Thoracic aorta (tissue), 2 donors: ENCODE measurements at places on chromosomes 12 and 14. TPM values are rescaled to one million over a fixed set of nuclear protein-coding genes. Genes with fewer than 3 reads are reported as not detected.

Gene RDH5
- total RNA-seq, result 24.4 TPM

Gene STON2
- total RNA-seq, result 8.1 TPM

Gene TMBIM4
- total RNA-seq, result 161 TPM

Gene MMP17
- total RNA-seq, result 12.1 TPM

Gene HHIPL1
- total RNA-seq, result 2.1 TPM

Gene IGF1
- 37.9 TPM for total RNA-seq

Gene RAB15
- 3.2 TPM for total RNA-seq

Gene C12orf43
- total RNA-seq, result 12.3 TPM

Gene ACVRL1
- total RNA-seq, result 81.4 TPM

DNA sequence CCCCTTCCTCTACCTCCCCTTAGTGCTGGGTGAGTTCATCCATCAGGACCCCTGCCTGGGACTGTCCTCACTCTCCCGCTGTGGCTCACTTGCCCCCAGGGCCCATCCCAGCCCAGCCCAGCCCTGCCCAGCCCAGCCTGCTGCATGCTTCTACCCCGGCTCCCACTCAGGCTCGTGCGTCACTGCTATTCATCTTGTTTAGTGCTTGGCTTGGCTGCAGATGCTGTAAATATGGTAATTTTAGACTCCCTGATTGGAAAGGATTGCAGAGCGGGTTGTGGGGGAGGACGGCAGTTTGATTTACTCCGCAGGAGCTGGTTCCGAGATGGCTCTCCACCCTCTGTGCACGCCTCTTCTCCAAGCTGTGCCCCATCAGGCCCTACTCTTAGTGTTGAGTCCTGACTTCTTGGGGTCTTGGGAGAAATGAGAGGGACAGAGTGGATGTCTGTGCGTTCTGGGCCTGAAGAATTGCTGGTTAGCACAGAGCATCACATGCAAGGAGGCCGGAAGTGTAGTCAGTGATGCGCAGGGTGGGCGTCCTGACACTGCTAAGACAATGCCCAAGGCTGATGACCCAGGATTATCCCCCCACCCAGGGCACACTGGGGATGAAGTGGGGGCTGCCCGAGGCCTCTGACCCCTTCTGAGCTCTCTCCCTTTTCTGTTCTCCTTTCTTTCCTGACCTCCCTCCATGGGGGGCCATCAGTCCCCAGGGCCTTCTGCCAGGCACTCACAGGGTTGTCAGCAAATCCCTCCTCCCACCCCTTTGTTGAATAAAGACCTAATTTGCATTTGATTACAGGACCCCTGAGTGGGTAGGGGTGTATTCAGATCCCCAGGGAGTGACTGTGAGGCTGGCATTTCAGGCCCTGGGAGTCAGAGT, 244.4 kb downstream of the ZFP36L1 start:
- peak; percentile 88 for DNase-seq

DNA sequence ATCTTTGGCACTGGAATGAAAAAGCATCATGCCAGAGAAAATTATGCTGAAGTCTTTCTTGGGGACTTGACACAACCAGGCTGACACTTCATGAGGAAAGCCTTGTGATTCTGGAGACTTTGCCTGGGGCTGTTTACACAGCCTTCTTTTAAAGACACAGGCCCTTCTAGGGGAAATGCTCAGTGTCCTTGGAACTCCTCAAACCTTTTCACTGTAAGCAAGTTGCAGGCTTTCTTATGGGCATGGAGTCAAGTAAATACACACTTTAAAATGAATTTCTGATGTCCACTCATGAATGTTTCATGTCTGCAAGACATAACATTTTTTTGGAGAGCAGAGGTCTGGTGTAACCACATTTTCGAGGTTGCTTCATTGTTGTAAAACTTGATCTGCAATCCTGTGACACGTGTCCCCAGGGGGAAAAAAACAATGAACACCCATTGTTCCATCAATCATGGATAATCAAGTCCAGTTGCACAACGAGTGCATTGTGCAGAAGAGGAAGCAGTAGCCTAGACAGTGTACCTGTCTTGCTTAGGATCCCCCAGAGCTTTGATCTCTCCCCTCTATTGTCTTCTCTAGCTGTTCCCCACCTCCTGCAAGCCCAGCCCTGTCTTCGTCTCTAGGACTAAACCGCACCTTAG, 155.1 kb upstream of the PRICKLE1 start:
- no peak for DNase-seq

- no peak for DNase-seq
Measured at GRCh38 chr14:25381498-25381897, 331.6 kb upstream of the STXBP6 start.

DNA sequence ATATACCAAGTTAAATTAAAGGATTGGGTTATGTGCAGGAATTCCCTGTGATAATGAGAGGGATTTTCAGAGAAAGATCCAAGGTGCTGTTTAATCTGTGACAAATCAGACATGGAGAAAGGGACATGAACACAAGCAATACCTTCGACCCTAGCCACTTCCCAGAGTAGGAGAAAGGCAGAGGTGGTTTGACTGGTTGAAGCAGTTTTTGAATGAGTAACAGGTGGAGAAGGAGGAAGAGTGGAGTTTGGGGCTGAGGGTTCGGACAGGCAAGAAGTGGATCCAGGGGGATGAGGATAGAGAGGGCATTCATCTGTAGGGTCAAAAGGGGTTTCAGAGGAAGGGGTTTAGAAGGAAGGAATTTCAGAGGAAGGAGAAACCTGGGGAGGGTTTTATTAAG, 27.4 kb upstream of the A2M start:
- DNase-seq, result no peak

DNA sequence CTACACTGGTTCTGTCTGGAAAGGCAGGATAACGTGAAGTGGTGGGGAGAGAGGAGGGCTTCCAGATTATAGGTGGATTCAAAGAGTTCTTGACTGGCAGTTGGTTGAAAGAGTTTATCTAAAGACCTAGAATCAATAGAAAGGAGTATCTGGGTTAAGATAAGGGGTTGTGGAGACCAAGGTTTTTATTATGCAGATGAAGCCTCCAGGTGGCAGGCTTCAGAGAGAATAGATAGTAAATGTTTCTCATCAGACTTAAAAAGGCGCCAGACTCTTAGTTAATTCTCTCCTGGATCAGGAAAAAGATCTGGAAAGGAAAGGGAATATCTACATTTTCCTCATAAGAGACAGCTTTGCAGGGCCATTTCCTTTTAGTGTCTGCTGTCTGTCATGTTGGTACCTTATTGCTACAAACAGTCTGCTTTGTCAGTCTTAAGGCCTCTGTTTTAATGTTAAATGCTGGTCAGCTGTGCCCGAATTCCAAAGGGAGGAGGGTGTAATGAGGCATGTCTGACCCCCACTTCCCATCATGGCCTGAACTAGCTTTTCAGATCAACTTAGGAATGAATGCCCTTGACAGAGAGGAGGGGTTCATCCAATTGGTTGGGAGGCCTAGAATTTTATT, 401.3 kb downstream of the FUT8 start:
- no peak for DNase-seq

GRCh38 chr12:47032644-47033043, 46.8 kb upstream of the PCED1B start:
- DNase-seq, result no peak

DNA sequence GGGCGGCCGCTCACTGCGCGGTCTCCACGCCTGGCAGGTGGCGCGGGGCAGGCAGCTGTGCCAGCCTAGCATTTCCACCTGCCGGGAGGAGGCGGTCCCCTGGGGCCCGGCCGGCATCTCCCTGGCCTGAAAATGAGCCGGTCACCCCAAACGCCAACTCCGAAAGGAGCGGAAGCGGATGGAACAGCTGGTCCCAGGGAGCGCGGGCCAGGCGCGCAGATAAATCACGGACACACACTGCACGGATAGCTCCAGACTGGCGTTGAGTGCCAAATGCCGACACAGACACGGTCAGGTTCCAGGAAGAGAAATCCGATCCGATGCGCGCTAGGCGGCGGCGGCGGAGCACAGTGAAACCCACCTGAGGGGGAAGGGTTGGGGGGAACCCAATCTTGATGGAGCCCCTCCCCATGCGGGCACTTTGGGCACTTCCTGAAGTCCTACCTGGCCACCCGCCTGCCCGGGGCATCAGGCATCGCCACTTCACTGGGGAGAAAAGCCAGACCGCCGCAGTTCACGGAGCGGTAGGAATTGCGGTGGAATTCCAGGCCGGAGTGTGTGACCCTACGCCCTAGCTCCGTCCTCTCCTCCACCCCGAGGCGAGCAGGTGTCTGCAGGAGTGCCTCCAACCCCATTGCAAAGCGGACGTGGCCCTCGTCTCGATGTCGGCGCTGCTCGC, 624 bp upstream of the PLEKHD1 start:
- no peak for DNase-seq

DNA sequence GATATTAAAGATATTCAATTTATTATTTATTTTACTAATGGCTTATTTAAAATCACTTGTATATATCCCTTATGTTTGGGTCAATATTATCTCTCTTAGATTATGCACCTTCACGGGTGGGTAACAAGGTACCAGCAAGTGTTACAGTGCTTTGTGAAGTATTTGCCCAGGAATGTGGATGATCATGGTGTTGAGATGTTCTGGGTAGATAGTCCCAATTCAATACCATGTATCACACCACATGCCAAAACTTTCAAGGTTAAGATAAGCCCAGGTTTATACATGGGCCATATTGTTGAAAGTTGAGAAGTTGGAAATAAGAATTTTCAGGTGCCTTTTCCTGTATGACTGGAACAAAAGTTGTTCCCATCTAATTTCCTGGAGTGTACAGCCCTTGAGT, 131.3 kb upstream of the RASSF8 start:
- DNase-seq, result no peak

DNA sequence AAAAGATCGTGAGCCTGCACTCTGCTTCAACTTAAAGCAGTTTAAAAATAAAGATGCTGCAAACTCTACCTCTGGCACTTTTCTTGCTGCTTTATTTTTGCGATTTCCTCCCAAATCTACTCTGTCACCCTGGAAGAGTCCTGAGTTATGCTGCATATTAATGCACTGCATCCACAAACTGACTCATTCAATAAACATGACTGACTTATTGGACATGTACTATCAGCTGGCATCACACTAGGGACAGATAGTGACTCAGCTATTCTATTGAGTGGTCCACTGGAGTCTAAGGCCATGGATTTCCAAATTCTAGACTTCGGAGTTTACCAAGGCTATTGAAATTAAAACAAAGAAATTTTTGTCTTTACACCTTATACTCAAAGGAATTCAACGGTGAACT, 90.7 kb upstream of the PTPRR start:
- no peak for DNase-seq

- DNase-seq, result no peak
Measured at GRCh38 chr14:38285962-38286361, 30.1 kb upstream of the CLEC14A start.

- DNase-seq, result no peak
Measured at GRCh38 chr14:67240168-67240932, 885 bp upstream of the PALS1 start.

GRCh38 chr12:105226219-105226618, 9.8 kb downstream of the APPL2 start:
- DNase-seq, result peak; percentile 29

- DNase-seq, result no peak
Measured at GRCh38 chr14:66038212-66038611, 448.0 kb upstream of the CCDC196 start.
